HepG2 (cell line): ENCODE measurements at places on chromosomes 3 and 15. TPM values are rescaled to one million over a fixed set of nuclear protein-coding genes. Genes with fewer than 3 reads are reported as not detected.

GRCh38 chr3:60294181-60294580, 957.1 kb downstream of the FHIT start:
- no peak for DNase-seq

- DNase-seq, result no peak
Observed at GRCh38 chr3:124652009-124652408, 78.2 kb upstream of the UMPS start.

The SPATA12 gene
- 0.09 TPM in 1 of 2 replicates, not detected in the other for total RNA-seq

DNA sequence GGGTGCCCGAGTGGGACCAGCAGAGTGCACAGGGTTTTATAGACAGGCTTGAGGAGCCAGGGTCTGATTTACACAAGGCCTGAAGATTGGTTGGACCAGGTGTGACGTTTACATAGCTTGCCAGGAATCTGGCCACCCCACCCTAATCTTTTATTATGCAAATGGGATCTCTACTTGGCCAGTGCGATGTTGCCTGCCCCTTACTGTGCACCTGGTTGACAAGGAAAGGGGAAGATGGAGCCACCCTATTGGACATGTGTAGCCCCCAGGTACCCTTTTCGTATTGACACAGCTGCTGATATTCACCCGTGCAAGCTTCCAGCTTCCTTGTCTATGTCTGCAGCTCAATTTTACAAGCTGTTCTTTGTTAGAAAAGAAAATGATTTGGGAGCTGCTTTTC, 132.0 kb downstream of the ARNT2 start:
- no peak for DNase-seq

GRCh38 chr3:150098621-150099020, 127.9 kb upstream of the PFN2 start:
- DNase-seq, result no peak

GRCh38 chr15:100284701-100285100, 57.1 kb downstream of the ADAMTS17 start:
- DNase-seq, result no peak

The KCNMB3 gene
- 2.4 and 4.3 TPM in 2 replicates for total RNA-seq

The MEGF11 gene
- total RNA-seq, result not detected in 2 replicates

- no peak for DNase-seq
Observed at GRCh38 chr3:126337980-126338651, 19.1 kb downstream of the KLF15 start.

The GSK3B gene
- total RNA-seq, result 30.1 and 42.6 TPM in 2 replicates

DNA sequence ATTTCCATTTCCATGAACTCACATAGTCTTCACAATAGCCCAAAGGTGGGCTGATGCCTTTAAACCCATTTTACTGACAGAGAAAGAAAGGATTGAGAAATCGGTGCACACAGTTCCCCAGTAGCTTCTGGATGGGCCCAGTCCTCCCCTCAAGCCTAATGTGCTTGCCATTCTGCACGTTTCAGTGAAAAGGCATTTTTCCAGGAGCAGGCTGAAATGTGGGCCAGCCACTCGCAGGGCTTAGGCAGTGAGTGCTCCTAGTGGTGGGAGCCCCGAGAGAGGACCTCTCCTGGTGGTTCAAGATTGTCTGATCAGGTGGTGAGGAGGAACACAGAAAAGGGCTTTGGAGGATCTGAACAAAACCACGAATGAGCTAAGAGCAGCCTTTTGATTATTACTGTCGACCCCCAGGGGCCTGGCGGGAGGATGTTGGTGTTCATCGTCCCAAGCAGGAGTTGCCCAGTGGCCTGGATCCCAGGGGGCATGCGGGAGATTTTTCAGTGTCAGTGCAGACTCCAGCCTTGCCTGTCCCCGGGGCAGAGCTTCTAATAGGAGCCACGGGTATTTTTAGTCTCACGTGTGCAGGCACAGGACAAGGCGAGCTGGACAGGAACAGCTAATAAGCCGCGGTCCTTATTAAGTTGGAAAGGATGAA, 8.7 kb upstream of the KY start:
- no peak for DNase-seq

The CHMP2B gene
- total RNA-seq, result 33.5 and 47.3 TPM in 2 replicates

The DZIP1L gene
- 1.1 and 1.2 TPM in 2 replicates for total RNA-seq

- no peak for DNase-seq
Observed at GRCh38 chr15:45328663-45329062, 49.7 kb downstream of the GATM start.

The CHST14 gene
- total RNA-seq, result 6.4 and 12.4 TPM in 2 replicates

GRCh38 chr3:196995027-196995426, 26.4 kb upstream of the PIGZ start:
- DNase-seq, result no peak
